ENCODE measurements at places on chromosomes 11 and 22. TPM values are rescaled to one million over a fixed set of nuclear protein-coding genes. Genes with fewer than 3 reads are reported as not detected.

DNA sequence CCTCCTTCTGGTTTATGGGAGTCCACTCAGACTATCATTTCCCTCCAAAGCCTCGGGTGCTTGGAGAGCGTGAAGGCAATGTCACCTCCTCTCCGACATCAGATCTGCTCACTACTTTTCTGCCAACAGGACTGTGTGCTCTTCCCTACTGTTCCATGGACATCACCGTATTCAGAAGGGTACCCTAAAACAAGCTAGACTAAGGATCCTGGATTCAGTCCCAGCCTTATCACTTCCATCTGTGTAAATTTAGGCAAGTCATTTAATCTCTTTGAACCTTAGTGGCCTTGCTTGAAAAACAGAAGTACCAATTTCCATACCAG is 78.2 kb downstream of the KCNC1 start:
- peak overlapping the region; percentile 54 for H3K27ac ChIP-seq
- DNase-seq = no peak
- no peak overlapping the region for H3K4me3 ChIP-seq
- no peaks in the 10 kb centered on the region for H3K27me3 ChIP-seq
- peaks cover 27% of the 10 kb centered on the region for H3K4me1 ChIP-seq

Gene CDC42EP1
- total RNA-seq = 15.3 TPM

DNA sequence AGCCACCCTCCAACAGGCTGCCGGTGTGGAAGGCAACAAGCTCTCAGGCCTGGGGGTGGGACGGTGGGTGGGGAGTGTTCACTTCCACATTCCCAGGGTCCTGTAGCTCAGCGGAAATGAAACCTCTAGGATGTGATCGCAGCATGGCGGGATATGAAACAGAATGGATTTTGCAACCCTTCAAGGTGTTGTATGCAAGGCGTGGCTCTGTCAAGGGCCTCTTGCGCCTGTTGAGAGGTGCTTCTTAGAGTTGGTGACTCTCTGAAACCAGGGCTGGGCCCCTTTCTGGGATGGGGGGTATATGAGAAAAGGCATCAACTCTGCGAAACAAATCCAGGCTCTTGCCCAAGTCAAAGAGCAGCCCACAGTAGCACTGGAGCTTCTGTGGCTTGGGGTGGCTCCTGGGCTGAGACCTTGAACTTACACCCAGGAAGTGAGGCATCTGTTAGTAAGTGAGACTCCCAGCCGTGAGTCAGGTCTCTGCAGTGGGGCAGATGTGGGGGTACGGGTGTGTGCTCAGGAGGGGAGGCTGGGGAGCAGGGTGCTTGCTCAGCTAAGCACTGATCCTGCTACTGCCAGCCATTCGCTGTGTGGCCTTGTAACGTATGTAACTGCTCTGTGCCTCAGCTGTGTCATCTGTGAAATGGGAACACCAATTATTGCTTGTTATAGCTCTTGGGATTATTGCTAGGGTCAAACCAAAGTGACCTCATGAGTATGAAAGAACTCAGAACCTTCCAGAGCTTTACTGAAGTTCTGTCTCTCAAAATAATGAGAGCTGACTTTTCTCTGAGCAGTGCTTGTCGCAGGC is 28.3 kb downstream of the NECTIN1 start:
- H3K27me3 ChIP-seq = no peaks in the 10 kb centered on the region
- H3K4me3 ChIP-seq = no peak overlapping the region
- no peaks in the 10 kb centered on the region for H3K36me3 ChIP-seq
- H3K4me1 ChIP-seq = peaks cover 9% of the 10 kb centered on the region

- DNase-seq = no peak
- H3K27me3 ChIP-seq = no peaks in the 10 kb centered on the region
- H3K36me3 ChIP-seq = no peaks in the 10 kb centered on the region
- H3K4me1 ChIP-seq = no peaks in the 10 kb centered on the region
These were observed 33.9 kb downstream of the CCDC83 start for GRCh38 chr11:85889108-85889507.

Gene TRIM29
- total RNA-seq = 0.33 TPM

GRCh38 chr22:24208012-24208749 is 26.9 kb downstream of the SUSD2 start:
- H3K36me3 ChIP-seq = no peaks in the 10 kb centered on the region
- H3K27me3 ChIP-seq = no peaks in the 10 kb centered on the region
- H3K4me1 ChIP-seq = peaks cover 6% of the 10 kb centered on the region
- peak overlapping the region; percentile 55 for H3K27ac ChIP-seq
- no peak overlapping the region for H3K4me3 ChIP-seq

GRCh38 chr11:111906680-111907079 is 4.9 kb downstream of the CRYAB start:
- DNase-seq = no peak
- H3K36me3 ChIP-seq = no peaks in the 10 kb centered on the region
- peaks cover 18% of the 10 kb centered on the region for H3K4me1 ChIP-seq
- no peak overlapping the region for H3K27ac ChIP-seq
- no peak overlapping the region for H3K4me3 ChIP-seq

DNA sequence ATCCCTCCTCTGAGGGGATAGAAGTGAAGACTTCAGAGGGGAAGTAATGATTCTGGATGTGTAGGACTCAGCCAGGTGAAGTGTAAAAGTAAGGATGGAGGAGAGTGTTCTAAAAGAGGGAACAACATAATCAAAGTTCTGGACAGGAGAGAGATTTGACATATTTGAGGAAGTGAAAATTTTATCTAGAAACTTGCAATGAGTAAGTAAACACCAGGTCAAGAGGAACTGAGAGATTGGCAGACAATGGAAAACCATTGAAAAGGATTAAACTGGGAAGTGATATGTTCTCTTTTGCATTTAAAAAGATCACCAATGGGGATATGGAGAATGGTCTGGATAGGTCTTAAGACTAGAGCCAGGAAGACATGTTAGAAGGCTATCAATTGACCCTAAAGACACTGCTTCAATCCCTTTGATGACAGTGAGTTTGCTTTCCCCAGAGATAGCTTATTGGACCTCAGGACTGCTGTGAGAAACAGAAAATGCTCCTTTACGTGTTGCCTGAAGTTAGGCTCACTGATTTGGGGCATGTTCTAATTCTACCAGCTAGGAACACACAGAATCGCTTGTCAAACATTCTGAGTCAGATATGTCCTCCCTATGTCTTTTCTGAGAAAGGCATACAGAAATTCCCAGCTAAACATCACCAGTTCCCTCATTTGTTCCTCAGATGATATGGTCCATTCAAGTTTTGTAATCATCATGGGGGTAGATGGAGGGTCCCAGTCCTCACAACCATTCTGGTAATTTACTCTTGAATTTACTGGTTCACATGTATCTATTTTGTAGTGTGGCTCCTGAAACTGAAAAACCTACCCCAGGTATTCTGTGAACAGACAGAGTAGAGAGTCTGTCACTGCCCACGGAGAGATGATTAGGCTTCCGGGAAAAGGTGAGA is 144.9 kb downstream of the MAML2 start:
- peaks cover 21% of the 10 kb centered on the region for H3K4me1 ChIP-seq
- DNase-seq = no peak
- H3K27ac ChIP-seq = no peak overlapping the region
- no peaks in the 10 kb centered on the region for H3K27me3 ChIP-seq
- H3K4me3 ChIP-seq = no peak overlapping the region
- H3K36me3 ChIP-seq = no peaks in the 10 kb centered on the region

- H3K27ac ChIP-seq = no peak overlapping the region
- no peaks in the 10 kb centered on the region for H3K4me1 ChIP-seq
- DNase-seq = no peak
- no peaks in the 10 kb centered on the region for H3K27me3 ChIP-seq
These were observed 16.6 kb downstream of the TUG1 start for GRCh38 chr22:30985561-30986208.
